ENCODE measurements at places on chromosomes 4 and X.

DNA sequence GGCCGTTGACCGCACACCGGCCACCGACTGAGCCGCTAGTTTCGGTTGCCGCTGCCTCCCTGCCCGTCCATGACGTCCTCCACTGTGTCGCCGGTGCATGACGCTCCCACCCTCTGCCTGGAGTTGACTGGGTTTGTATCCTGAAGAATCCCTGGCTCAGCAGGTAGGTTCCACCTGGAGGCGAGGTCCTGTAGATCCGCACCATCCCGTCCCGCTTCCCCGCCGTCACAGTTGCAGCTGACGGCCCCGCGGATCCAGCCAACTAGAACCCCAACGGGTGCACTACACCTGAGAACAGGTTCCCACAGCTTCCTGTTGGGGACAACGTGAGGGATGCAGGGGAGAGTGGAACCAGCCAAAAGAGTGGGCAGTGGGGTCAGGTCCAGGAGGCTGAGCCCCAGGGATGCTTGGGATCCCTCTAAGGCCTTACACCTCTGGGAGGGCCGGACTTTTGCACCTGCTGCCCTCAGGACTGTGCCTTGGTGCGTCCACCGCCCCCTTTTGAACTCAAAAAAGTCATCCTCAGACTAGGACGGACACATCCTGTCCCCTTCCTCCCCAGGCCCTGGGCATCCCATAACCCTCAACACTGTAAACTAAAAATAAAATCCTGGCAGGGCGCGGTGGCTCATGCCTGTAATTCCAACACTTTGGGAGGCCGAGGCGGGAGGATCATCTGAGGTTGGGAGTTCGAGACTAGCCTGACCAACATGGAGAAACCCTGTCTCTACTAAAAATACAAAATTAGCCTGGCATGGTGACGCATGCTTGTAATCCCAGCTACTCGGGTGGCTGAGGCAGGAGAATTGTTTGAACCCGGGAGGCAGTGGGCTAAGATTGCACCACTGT, 1.1 kb upstream of the SLBP start:
- DNase-seq = no peak

GRCh38 chr4:23916282-23916681, 26.4 kb upstream of the PPARGC1A start:
- DNase-seq = no peak

DNA sequence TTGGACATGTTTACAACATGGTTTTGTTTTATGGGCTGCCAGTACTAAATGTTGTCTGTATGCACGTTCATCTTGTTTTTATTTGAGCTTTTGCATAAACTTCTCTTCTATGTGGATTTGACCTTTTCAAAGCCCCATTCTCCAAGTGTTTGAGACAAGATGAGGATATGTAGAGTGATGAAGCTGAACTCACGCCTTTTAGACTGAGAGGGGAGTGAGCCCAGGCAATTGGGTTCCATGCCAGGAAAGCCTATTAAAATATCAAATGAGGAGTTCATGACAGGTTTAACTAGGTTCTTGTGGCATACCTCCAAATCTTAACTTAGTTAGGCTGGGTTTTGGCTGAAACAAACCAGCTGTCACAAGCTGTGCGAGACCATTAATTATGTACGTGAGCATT, 170.4 kb upstream of the LDB2 start:
- no peak for DNase-seq

DNA sequence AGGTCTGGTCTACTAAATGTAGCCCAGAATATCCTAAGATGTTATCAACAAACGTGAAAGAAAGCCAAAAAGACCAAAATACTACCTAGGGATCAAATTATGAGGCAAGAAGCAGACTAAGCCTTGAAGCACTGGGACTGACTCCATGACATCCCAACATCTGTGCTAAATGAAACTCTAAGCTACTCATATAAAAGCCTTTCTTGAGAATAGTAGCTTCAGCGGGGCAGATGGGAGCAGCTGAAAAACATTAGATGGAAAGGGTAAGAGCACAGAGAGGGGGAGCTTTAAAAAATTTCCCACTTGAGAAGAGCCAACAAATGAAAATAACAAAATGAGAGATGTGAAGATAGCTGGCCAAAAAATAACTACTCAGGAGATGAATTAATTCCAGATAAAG, 81.7 kb downstream of the MAD2L1 start:
- no peak for DNase-seq

DNA sequence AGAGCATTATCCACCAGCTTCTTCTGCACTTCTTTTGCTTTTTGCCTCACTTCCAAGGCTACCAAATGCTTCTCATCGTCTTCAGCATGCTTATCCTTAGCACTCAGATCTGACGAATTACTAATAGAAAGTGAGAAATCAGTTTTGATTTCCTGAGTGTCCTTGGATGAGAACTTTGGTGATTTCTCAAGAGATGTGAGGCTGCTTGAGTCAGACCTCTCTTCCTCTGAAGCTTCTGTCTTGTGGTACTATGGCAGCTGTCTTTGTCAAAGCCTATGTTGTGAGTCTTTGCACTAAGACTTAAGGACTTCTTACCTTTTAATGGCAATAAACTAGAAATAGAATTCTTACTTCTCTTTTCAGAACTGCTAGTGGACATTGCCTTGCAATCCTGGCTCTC, 169.9 kb downstream of the CPE start:
- no peak for DNase-seq

Data from AG04450 (cell line).